ENCODE measurements at places on chromosomes 7 and 10. TPM values are rescaled to one million over a fixed set of nuclear protein-coding genes. Genes with fewer than 3 reads are reported as not detected.

Gene AS3MT
- total RNA-seq, result 1.7 TPM

- peak; percentile 35 for DNase-seq
These were observed 176.1 kb upstream of the KLF14 start for GRCh38 chr7:130909881-130910672.

Gene AVL9
- total RNA-seq, result 11.3 TPM

GRCh38 chr7:145986248-145986874 lies 130.2 kb upstream of the CNTNAP2 start:
- DNase-seq, result peak; percentile 29

DNA sequence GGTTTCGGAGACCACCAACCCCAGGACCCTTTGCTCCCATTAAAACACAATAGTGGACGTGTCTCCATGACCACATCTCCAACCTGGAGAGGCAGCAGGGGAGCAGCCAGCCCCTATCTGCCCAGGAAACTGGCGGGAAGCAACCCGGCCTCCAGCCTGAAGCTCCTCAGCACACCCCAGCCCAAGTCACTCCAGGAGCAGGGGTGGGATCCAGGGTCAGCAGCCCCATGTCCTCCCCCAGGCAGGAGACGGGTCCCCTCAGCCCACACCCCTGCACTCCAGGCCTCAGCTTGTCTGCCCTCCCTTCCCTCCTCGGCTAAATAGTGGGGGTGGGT lies 601 bp downstream of the ADAM8 start:
- DNase-seq, result no peak

Gene CCDC201
- total RNA-seq, result 0.11 TPM

Data from PC-3 (cell line).